Ureter (tissue), 1 donor: ENCODE measurements at places on chromosomes 12 and 14. TPM values are rescaled to one million over a fixed set of nuclear protein-coding genes. Genes with fewer than 3 reads are reported as not detected.

The DPF3 gene
- 2.0 TPM for total RNA-seq

- no peak for DNase-seq
Observed at GRCh38 chr12:83823386-83824045, 1089.1 kb downstream of the SLC6A15 start.

- peak; percentile 1 for DNase-seq
Observed at GRCh38 chr14:96119947-96120346, 80.8 kb downstream of the C14orf132 start.

DNA sequence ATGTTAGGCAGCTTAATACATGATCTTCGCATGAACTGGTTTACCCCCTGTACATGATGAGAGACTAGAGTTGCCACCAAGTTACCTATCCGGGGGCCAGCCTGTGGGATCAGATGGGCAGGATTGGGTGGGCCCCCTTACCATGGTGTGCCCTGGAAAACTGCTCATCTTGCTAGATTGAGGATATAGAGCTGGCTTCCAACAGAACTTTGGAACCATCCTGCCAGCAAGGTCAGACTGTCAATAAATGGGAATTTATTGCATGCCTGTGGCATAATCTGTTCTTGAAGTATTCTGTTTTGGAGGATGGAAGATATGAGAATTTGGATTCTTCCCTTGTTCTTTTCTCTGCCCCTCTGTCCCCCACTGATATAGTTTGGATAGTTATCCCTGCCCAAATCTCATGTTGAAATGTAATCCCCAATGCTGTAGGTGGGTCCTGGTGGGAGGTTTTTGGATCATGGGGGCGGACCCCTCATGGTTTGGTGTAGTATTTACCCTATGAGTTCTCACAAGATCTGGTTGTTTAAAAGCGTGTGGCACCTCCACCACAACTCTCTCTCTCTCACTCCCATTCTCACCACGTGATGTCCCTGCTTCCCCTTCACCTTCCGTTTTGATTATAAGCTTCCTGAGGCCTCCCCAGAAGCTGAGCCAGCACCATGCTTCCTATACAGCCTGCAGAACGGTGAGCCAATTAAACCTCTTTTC lies 3.7 kb upstream of the TM9SF1 start:
- no peak for DNase-seq

DNA sequence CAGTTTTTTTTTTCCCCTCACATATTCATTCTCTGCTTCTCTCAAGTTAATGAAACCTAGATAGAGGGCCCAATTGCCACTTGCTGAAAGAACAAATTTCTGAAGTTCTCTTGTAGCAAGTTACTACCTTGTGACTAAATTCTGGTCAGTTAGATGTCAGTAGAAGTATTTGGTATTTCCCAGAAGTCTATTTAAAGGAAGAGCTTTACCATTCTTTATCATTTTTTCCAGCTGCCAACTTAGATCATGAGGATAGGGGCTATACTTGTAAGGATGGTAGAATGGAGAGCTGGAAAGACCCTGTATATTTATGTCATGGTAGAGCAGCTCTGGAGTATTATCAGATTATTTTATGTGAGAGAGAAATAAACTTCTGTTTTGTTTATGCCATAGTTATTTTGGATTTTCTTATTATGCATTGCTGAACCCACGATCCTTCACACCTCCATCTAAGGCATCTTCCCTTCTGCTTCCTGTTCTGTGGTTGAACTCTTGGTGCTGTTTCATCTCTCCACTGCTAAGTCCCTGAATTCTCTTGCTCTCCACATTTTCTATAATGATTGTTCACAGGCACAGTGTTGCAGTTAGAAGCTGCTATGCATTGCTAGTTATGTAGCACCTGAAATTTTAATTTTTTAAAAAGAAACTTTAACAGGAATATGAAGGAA lies 25.9 kb downstream of the FUT8 start:
- no peak for DNase-seq
